Vagina (tissue), 2 donors: ENCODE measurements at places on chromosomes 1 and 21. TPM values are rescaled to one million over a fixed set of nuclear protein-coding genes. Genes with fewer than 3 reads are reported as not detected.

- no peak overlapping the region for H3K4me3 ChIP-seq
- no peaks in the 10 kb centered on the region for H3K36me3 ChIP-seq
- DNase-seq, result no peak
These were observed 108.0 kb upstream of the ST6GALNAC5 start for GRCh38 chr1:76759171-76759860.

The PCP4L1 gene
- 3.7 TPM for total RNA-seq

The CELA2B gene
- not detected for total RNA-seq

The OLFML2B gene
- 12.8 TPM for total RNA-seq

DNA sequence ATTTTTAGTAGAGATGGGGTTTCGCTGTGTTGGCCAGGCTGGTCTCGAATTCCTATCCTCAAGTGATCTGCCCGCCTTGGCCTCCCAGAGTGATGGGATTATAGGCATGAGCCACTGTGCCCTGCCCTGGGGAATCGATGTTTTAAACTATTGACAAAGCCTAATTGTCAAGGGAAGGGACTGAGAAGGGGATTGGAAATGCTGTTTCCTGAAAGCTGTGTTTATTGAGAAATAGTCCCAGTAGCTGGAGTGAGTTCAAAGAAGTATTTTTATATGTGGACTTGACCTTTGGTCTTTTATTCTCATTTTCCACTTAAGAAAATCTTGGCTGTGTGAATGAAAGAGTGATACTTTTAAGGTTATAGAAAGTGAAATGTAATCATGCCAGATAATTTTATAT, 47.5 kb downstream of the KIF1B start:
- DNase-seq, result no peak
- no peak overlapping the region for H3K27ac ChIP-seq
- peaks cover 37% of the 10 kb centered on the region for H3K36me3 ChIP-seq
- no peak overlapping the region for H3K4me3 ChIP-seq
- no peaks in the 10 kb centered on the region for H3K27me3 ChIP-seq

GRCh38 chr1:51549016-51549619, 30.1 kb upstream of the EPS15 start:
- H3K27me3 ChIP-seq, result no peaks in the 10 kb centered on the region
- H3K4me1 ChIP-seq, result no peaks in the 10 kb centered on the region
- H3K36me3 ChIP-seq, result no peaks in the 10 kb centered on the region
- no peak overlapping the region for H3K4me3 ChIP-seq
- H3K27ac ChIP-seq, result no peak overlapping the region
- no peak for DNase-seq

DNA sequence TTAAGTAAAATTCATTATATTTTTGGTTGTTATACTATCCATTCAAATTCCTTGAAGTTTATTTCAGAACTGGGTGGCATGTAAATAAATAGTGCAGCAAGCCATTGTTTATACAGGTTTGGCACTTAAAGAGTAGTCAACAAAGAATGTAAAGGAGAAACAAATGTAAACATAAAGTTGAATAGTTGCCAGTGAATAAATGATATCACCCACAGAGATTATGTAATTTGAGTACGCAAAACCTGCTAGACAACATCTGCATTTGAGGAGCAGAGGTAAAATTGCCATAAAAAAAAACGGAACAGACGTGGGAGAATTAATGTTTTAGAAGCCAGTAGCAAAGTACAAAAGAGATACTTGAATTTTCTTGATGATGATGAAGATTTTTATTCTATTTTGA, 111.6 kb downstream of the ADGRL2 start:
- no peak overlapping the region for H3K4me3 ChIP-seq
- no peak overlapping the region for H3K27ac ChIP-seq
- no peaks in the 10 kb centered on the region for H3K36me3 ChIP-seq
- no peaks in the 10 kb centered on the region for H3K27me3 ChIP-seq
- H3K4me1 ChIP-seq, result peaks cover 7% of the 10 kb centered on the region

DNA sequence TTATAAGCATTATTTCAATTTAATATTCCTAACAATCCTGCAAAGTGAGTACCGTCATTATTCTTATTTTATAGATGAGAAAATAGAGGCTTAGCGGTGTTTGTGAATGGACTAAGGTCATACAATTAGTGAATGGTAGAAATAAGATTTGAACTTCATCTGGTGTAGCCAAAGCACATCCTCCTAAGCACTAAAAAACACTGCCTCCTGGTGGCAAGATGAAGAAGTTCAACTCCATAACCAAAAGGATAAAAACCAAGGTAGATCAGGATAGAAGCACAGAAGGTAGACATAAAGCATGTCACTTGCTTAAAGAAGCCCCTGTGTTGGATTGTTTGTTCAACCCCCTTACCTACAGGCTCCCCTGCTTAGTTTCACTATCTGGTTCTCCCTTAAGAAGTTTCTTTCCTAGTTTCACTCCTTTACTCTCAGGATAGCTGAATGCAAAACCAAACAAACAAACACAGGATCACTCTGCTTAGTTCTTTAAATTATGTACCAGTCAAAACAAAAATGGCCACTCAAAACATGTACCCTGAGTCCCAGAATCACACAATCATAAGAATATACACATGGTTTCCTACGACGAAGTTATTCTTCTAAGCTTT, 12.7 kb upstream of the AIM2 start:
- H3K27me3 ChIP-seq, result no peaks in the 10 kb centered on the region
- no peaks in the 10 kb centered on the region for H3K36me3 ChIP-seq
- no peak overlapping the region for H3K4me3 ChIP-seq
- no peak overlapping the region for H3K27ac ChIP-seq
- no peak for DNase-seq

- H3K4me3 ChIP-seq, result no peak overlapping the region
- no peaks in the 10 kb centered on the region for H3K27me3 ChIP-seq
- DNase-seq, result no peak
These were observed 22.8 kb downstream of the NADK start for GRCh38 chr1:1755426-1755825.

- no peaks in the 10 kb centered on the region for H3K4me1 ChIP-seq
- no peaks in the 10 kb centered on the region for H3K36me3 ChIP-seq
- H3K27ac ChIP-seq, result no peak overlapping the region
- H3K4me3 ChIP-seq, result no peak overlapping the region
These were observed 10.6 kb upstream of the USP1 start for GRCh38 chr1:62426237-62426636.

DNA sequence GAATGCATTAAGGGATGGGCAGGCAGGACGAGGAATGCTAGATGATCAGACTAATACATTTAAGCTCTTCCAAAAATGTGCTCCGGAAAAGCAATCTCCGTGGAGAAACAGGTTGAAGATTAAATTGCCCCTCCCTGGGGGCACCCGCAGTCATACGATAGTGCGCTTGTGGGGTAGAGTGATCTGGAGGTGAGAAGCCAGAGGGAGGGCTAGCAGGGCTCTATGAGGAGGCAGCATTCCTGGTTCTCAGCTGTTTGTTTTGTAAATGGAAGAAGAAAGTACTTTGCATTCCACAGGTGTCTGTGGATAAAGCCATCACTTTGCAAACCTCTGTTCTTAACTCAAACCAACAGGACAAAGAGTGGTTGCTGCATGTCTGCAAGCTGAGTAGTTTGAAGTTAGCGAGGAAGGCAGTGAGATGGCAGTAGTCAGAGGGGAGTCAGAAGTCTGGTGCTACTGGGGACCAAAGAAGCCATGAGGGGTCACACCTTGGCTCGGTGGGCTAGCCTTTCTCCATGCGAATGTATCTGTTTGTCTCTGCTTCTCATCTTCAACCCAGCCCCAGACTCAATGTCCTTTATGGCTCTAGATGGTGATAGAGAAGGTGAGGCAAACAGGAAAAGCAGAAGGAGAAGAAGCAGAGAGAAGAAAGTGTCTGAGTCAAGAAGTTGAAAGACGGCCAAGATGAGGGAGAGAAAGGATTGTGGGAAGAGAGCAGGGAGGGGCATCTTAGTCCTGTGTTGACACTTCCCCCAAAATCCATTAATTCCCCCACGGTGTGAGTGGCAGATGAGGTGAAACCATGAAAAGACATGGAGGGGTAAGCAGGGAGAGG, 65.2 kb upstream of the GJA8 start:
- no peak for DNase-seq
- H3K36me3 ChIP-seq, result no peaks in the 10 kb centered on the region
- no peak overlapping the region for H3K27ac ChIP-seq
- no peaks in the 10 kb centered on the region for H3K4me1 ChIP-seq
- no peaks in the 10 kb centered on the region for H3K27me3 ChIP-seq

DNA sequence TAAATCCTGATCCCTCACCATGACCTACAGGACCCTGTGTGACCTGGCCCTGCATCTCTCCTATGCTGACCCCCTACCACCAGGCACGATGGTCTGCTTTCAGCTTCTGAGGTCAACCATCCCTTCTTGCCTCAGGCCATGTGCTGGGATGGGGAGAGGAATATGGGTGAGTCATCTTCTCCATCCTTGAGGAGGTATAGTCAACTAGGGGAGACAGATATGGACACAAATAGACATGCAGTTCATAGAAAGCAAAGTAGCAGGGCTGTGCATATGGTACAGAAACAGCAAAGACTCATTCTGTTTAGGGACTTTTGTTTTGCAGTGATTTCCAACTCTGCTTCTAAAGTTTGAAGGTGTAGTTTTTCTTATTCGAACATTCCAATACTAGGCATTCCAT, 250.8 kb upstream of the FGGY start:
- H3K4me3 ChIP-seq, result no peak overlapping the region
- H3K4me1 ChIP-seq, result peaks cover 42% of the 10 kb centered on the region
- H3K36me3 ChIP-seq, result no peaks in the 10 kb centered on the region
- no peak for DNase-seq
- H3K27ac ChIP-seq, result peak overlapping the region; percentile 61
- no peaks in the 10 kb centered on the region for H3K27me3 ChIP-seq

The ADAMTS1 gene
- 241 TPM for total RNA-seq

DNA sequence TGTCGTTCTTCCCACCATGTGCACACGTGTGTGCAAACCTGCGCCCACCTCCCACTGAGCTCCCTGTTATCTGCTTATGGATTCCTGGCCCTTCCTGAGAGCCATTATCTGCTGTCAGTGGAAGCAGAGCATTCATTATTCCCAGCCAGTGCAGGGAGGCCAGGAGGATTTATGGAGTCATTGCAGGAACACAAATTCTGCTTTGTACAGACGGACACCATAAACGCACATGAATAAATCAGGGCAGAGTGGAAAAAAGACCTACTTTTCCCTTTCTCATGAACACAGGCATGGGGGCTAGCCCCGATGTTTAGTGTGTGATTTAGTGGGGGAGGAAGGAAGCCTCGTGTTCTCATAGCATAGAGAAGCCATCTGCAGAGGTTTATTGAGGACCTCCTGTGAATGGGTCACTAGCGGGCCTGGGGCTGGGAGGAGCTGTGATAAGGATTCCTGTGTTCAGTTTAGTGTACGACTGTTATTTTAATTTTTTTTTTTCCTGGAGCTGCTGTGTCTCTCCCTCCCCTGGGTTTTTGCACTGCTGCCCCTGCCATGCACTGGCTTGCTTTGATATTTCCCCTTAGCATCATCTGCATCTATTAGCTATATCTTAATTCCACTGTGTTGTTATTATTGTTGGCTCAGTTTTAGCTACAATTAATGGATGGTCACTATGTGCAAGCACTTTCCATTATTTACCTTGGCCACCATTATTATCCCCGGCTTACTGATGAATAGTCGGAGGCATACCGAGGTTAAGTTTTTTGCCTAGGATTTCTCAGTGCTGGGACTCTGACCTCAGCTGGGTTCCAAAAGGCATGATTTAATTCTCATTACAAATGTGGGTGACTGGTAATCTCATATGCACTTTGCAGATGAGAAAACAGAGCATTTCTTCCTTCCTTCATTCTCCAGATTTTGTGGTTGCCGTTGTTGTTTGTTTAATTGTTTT, 33.0 kb downstream of the HUNK start:
- no peak overlapping the region for H3K27ac ChIP-seq
- no peak for DNase-seq

DNA sequence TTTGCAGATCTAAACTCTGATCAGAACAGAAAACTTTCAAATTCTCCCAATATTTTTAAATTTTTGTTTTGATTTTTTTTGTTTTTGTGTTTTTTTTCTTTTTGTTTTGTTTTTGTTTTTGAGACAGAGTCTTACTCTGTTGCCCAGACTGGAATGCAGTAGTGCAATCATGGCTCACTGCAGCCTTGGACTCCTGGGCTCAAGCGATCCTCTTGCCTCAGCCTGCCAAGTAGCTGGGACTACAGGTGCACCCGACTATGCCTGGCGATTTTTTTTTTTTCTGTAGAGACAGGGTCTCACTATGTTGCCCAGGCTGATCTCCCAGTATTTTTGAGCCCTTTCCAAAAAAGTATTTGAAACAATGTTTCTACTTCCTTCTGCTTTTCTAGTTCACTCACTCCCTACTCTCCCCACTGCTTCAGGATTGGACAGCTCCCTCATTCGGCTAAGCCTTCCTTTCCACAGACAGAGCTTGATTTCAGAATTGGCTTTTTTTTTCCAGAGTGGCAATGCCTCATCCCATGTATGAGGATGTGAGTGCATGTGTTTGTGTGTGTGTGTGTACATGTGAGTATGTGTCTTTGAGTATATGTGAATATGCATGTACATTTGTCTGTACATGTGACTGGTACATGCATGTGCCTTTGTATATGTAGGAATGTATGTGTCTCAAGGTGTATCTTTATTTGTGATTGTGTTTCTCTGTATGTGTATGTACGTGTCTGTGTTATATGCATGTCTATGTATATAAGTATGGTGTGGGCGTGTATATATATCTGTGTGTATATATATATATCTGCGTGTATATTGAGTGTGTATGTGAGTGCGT, 11.9 kb downstream of the LHX4 start:
- H3K4me3 ChIP-seq, result no peak overlapping the region
- H3K36me3 ChIP-seq, result no peaks in the 10 kb centered on the region
- DNase-seq, result no peak
- no peak overlapping the region for H3K27ac ChIP-seq
- peaks cover 3% of the 10 kb centered on the region for H3K27me3 ChIP-seq

- no peak overlapping the region for H3K4me3 ChIP-seq
- no peaks in the 10 kb centered on the region for H3K27me3 ChIP-seq
- no peak for DNase-seq
- no peak overlapping the region for H3K27ac ChIP-seq
These were observed 48.4 kb upstream of the C1orf198 start for GRCh38 chr1:230916587-230917283.

GRCh38 chr1:168178227-168178637, 530 bp upstream of the TIPRL start:
- peaks cover 26% of the 10 kb centered on the region for H3K4me1 ChIP-seq
- no peak for DNase-seq
- no peaks in the 10 kb centered on the region for H3K27me3 ChIP-seq
- no peaks in the 10 kb centered on the region for H3K36me3 ChIP-seq
- peak overlapping the region; percentile 93 for H3K4me3 ChIP-seq

- no peak overlapping the region for H3K4me3 ChIP-seq
- H3K36me3 ChIP-seq, result no peaks in the 10 kb centered on the region
- H3K27me3 ChIP-seq, result no peaks in the 10 kb centered on the region
- no peak overlapping the region for H3K27ac ChIP-seq
- H3K4me1 ChIP-seq, result no peaks in the 10 kb centered on the region
These were observed 76.5 kb upstream of the FGGY start for GRCh38 chr1:59220356-59220755.

- H3K36me3 ChIP-seq, result no peaks in the 10 kb centered on the region
- no peaks in the 10 kb centered on the region for H3K4me1 ChIP-seq
- H3K27ac ChIP-seq, result no peak overlapping the region
- no peak for DNase-seq
- H3K27me3 ChIP-seq, result no peaks in the 10 kb centered on the region
These were observed 362.7 kb upstream of the B3GALT2 start for GRCh38 chr1:193549081-193549480.

The PRAMEF14 gene
- not detected for total RNA-seq
